Stimulated activated CD8-positive, alpha-beta memory T cell treated with anti-CD3 and anti-CD28 coated beads, Interleukin-15, amount 100 ng/mL, for 4 hours (primary cell): ENCODE measurements at places on chromosomes 4 and X.

DNA sequence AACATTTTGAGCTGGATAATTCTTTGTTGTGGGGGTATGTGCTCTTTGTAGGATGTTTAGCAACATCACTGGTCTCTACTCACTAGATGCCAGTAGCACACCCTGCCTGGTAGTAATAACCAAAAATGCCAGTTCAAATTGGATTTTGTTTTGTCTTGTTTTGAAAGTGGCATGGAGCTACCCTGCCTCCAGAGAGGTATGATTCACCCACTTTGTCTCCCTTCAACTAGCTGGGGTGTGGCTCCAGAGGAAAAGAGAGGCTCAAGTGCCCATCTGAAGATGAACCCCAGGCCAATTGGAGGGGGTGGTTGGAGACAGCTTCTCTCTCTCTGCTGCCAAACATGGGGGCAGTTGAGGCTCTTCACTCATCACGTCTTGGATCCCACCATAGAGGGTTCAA, 34.5 kb downstream of the NIPAL1 start:
- no peak for DNase-seq

- DNase-seq, result no peak
These were observed 671.9 kb downstream of the TRIML1 start for GRCh38 chr4:188811121-188811520.

DNA sequence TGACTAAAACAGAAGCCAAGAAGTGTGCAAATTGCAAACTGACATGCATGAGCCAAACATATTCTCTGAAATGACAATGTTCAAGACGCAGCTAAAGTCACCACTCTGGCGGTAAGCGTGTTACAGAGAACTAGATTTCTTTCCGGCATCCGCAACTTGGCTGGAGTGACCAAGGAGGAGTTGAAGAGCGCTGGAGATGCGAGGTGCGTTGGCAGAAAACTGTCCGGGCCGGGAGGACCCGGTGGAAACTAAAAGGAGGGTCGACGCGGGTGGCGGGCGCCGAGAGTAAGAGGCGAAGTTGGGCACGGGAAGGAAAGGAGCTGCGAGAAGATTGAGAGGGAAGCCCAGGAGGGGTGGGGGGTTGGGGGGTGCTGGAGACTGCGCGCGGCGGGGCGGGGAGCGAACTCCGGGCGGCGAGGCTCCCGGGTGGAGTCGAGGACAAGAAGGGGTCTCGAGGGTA, 807 bp downstream of the SEL1L3 start:
- DNase-seq, result no peak

- DNase-seq, result no peak
These were observed 597.0 kb downstream of the PCDH18 start for GRCh38 chr4:136935305-136935704.

DNA sequence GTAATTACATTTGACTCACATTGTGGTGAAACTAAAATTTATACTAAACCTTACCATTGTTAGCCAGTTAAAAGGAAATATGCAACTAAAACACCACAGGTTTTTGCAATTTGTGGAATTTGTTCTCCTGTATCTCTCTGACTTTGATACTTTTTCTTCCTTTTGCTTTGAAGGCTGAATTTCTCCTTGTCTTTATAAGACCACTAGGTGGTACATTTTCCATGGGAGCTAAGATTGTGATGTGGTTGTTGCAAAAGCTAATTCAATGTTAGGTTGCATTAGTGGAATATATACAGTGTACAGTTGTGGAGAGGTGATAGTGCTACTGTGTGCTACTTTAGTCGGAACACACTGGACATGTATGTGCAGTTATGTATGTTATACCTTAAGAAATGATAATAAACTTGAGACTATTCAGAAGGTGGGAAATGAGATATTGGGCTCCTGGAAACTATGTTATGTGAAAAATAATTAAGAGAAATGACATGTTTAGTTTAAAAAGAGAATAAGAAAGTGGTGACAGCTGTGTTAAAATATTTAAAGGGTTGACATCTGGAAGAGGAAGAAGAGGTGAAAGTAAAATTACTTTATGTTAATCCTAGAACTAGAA, 70.3 kb downstream of the ARL9 start:
- no peak for DNase-seq

DNA sequence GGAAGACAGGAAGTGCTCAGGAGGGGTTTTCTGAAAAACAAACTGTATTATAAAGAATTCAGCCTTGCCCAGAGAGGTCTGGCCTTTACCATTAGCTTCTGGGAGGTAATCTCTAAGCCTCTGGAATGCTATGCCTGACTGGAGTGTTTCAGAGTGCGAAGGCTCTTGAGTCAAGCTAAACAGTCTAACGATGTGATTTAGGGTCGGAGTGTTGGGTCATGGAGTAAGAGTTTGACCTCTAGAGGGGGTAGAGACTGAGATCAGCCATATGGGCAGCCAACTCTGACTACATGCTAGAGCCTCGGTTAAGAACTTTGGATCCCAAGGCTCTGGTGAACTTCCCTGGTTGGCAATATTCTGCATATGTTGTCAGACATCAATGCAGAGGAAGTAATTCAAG, 15.0 kb downstream of the BOD1L1 start:
- DNase-seq, result no peak

DNA sequence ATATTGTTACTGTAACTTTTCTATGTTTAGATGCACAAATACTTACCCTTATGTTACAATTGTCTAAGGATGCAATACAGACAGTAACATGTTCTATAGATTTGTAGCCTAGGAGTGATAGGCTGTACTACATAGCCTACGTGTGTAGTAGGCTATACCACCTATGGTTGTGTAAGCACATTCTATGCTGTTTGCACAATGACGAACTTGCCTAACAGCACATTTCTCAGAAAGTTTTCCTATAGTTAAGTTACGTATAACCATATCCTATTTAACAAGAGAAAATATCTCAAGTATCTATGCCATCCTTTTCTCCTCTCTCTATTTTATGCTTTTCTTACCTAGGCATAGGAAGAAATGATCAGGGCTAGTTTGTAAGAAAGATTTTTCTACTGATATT, 710.8 kb upstream of the HTR2C start:
- no peak for DNase-seq

DNA sequence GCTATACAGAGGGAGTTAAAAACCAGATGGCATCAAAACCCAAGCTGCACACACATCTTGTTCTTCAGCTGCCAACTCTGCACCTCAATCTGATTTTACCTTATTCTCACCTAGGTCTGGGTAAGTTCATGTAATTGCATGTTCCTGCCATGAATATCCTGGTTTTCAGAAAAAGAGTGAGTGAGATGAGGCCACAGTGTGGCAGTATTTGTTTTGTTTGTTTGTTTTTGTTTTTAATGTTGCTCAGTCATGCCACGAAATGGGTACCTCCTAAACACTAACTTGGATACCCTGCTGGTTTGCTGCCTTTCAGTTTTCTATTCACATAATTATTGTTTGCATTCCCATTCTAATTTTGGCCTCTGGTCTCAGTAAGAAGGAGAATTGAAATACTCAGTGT, 22.5 kb downstream of the TMEM164 start:
- DNase-seq, result no peak

DNA sequence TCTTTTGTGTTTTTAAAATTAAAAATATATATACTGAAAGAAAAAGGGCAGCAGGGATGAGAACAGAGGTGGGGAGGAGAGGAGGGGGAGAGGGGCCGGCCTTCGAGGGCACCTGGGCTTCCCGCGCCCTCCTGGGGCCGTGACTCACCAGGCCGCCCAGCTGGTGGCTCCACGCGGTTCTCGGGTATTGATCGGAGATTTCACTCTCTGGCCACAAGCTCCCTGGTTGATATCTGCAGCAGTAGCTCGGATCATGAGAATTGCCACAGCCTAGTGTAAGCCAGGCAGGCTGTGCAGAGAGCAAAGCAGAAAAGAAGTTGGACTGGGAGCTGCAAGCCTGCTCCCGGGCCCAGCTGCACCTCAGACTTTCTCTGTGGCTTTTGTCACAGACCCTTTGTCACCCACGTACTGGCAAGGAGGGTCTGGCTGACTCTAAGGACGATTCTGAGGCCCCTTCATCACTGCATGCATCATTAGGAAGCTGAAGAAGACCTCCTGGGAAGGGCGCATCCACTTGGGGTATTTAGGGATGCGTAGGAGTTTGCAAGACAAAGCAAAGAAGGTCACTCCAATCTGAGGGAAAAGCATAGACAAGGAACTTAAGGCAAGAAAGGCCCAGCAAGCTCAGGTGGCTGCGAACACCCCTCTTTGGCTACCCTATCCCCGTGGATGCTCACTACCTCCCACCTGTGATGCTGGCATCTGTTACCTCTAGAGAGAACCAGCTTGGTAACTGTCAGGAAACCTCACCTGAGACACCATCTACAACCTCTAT, 71.7 kb downstream of the CPZ start:
- DNase-seq, result no peak

- no peak for DNase-seq
These were observed 29.3 kb upstream of the PTPN13 start for GRCh38 chr4:86564795-86565194.

- no peak for DNase-seq
These were observed 89.2 kb downstream of the AFAP1 start for GRCh38 chr4:7850489-7850888.

DNA sequence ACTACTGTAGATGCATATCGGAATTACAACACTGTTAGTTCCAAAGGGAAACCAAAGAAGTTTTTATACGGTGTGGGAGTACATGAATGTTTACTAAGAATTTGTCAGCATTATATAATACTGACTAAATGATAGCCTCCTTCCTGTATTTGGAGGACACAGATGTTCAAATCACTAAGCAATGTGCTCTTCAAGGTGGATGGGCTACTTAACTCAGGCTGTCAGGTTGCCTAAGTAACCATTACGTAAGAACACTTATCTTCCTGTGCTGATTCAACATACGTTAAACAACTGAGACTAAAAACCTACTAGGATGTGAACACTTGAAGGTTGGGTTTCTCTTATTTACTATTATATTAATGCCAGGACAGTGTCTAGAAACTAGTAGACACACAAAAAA, 81.9 kb upstream of the HPGD start:
- no peak for DNase-seq

GRCh38 chrX:28133763-28134162, 152.5 kb upstream of the DCAF8L1 start:
- no peak for DNase-seq

DNA sequence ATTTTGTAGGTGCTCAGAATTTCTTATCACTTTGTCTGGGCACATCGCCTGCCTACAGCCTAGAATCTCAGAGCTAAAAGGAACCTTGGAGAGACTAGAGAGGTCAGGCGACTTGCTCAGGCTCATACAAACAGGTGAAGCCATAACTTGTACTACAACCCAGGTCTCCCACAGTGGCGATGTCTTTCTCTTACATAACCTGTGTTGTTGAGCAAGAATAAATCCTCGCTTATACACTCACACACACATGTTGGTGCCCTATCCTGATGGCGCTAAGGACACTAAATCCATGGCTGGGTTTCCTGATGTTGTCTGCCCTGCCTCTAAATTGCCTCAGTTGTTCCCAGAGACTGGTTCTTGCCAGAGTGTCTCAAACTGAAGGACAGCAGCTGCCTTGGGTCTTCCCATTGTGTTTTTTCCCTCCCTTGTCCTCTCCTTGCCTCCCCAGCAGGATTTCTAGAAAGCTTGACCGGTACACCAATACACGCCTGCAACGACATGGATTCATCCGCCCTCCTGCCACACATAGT, 1.6 kb downstream of the TSC22D3 start:
- DNase-seq, result no peak

DNA sequence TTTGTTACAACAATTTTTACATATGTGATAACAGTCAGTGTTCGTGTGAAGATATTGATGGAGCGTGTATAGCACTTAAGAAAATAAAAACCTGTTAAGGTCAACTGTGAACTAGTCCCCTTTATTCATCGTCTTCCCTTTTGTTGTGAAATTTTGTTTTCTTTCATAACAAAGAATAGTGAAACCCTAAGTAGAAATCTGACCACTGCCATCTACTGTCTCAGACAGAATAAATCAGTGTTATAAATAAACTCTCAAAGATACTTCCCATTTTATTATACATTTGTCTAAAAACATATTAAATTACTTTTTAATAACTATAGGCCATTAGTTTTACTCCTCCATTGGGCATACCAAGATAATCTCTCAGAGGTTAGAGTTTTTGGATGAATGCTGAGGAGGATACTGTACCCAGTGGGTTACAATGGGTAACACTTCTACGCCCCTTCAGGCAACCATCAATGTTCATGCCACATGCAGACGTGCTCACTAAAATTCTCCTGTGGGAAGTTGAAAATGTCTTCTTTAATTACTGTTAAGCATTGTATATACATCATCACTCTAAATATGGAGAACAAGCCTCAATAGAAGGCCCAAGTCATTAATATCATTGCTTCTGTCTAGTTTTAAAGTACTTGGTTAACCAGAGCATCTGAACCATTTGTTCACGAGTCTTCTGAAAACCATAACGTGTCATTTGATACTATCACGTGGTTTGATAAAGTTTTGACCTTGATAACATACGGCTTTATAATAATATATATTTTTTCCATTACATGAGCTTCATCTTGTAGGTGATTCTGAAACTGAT, 171.2 kb downstream of the TMA16 start:
- DNase-seq, result no peak
